Activated T-helper 1 cell treated with anti-CD3 and anti-CD28 coated beads, Interleukin-2, amount 50 U/mL, for 16 hours (primary cell): ENCODE measurements at places on chromosomes 11 and 22.

DNA sequence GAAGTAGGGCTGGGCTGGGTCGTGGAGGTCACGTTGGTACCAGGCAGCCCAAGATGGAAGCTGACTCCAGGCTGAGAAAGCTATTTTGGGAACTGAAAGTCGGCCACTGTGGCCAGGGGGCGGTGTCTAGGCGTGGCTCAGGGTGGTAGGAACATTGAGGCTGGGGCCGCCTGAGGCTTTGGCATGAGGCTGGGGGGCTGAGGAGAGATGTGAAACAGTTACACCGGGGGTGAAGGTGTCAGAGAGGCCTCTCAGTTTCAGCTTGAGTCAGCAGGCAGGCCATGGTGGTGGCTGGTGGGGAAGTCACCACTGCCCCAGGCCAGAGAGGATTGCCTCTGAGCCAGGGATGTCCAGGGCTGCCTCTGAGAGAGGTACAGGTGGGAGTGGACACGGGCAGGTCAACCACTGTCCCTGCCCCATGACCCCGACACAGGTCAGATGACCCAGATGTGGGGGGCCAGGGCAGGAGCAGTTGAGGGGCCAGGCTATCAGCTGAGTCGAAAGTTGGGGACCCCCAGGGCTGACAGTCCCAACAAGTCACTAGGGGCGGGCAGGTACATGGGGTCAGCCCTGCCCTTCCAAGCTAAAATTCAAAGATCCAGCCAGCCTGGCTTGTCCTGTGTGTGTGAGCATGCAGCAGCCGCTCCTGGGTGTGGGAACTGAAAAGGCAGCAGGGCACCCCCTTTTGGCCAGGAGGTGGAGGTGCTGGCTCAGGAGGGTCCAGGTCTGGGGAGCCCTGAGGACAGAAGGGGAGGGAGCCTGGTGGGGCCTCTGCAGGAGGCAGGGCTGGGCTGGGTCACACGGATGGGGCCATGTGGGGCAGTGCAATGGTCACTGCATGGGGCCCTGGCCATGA lies 7.2 kb downstream of the KCNK7 start:
- peak; percentile 39 for DNase-seq

- DNase-seq: no peak
Measured at GRCh38 chr11:59814021-59814420, 3.4 kb upstream of the MRPL16 start.

GRCh38 chr11:34439610-34440198 lies 970 bp downstream of the CAT start:
- DNase-seq: no peak

GRCh38 chr22:47090591-47091245 lies 328.3 kb downstream of the TBC1D22A start:
- DNase-seq: no peak

GRCh38 chr22:28988457-28988856 lies 73.2 kb downstream of the C22orf31 start:
- no peak for DNase-seq

DNA sequence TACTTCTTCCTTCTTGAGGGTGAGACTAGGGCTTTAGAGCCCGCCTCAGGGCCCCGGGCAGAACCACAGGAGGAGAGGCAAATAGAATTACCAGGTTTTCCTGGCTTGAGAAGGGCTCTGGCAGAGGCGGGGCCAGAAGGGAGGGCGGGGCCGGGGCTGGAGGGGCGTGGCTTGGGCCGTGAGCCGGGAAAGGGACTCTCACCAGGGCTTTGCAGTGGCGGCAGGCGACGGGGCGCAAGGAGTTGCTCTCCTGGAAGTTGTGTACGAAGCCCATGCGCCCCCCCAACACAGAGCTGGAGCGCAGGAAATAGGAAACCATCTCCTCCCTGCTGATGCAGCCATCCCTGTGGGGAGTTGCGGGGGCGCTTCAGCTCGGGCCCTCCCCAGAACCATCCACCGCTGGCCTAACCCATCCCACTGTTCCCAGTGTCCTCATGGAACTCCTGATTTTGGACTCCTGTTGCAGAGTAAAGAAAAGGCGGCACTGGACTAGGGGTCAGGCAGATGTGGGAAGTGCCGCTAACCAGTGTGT lies 6.9 kb upstream of the NRXN2 start:
- no peak for DNase-seq

GRCh38 chr11:3109921-3110706 lies 52.9 kb upstream of the CARS1 start:
- no peak for DNase-seq

GRCh38 chr11:83219095-83219494 lies 25.6 kb downstream of the ANKRD42 start:
- no peak for DNase-seq

GRCh38 chr22:31625257-31625640 lies 36.8 kb downstream of the PISD start:
- no peak for DNase-seq

DNA sequence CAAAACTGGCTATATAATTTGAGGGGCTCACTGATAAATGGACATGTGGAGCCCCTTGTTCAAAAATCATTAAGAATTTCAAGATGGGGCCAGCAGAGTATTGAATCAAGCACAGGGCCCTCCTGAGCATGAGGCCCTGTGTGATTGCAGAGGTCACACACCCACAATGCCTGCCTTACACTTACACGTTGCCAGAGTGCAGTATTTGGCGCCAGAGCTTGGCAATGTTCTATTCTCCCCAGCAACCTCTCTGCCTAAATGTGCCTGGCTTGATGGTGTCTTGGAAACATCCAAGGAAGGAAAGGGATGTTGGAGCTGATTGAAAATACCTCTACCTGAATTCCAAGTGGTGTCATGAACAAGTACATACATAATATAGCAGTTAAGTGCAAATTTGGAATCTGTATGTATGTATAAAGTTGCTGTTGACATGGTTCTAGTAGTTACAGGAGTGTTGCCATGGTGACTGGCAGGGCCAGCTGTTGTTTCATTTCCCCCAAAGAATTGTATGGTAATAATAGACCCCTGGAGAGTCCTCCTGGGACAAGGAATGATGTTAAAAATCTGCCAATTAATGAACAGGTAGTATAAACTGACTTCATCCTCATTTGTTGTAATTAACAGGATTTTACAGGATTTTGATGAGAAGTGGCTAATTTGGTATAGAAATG lies 205.7 kb upstream of the NAV2 start:
- no peak for DNase-seq

GRCh38 chr22:38923463-38924346 lies 33.7 kb upstream of the APOBEC3A start:
- no peak for DNase-seq

GRCh38 chr11:78938036-78938435 lies 363.4 kb upstream of the NARS2 start:
- no peak for DNase-seq
